Caco-2 (cell line): ENCODE measurements at places on chromosomes 3 and 15. TPM values are rescaled to one million over a fixed set of nuclear protein-coding genes. Genes with fewer than 3 reads are reported as not detected.

Gene ARNT2
- total RNA-seq: 0.07 and 0.23 TPM in 2 replicates

Gene NANOGP8
- total RNA-seq: not detected in 2 replicates

Gene MLF1
- not detected in 2 replicates for total RNA-seq

Gene SECISBP2L
- 27.9 and 29.7 TPM in 2 replicates for total RNA-seq

Gene EXOSC7
- total RNA-seq: 70.9 and 73.8 TPM in 2 replicates

Gene TEX55
- not detected in 2 replicates for total RNA-seq
